Stimulated activated CD4-positive, alpha-beta T cell treated with anti-CD3 and anti-CD28 coated beads, Interleukin-1b, Interleukin-23, amount 100 ng/mL, for 4 hours (primary cell): ENCODE measurements at places on chromosomes 1 and 21.

DNA sequence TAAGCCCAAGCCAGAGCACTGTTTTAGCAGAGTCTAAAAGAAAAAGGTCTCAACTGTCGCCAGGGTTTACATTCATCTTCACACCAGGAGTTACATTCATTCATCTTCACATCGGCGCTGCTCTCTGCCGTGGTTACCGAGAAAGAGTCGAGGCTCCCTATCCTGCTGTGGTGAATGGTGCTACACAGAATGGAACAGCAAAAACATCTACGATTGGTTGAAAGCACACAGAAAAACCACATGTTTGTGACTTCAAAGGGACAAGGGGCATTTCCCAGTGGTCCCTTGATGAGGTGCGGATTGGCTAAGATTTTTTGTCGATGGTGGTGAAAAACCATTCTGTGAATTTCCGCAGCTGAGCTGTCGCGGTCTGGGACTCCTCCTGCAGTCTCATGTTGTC lies 231.1 kb downstream of the SIPA1L2 start:
- DNase-seq, result no peak

DNA sequence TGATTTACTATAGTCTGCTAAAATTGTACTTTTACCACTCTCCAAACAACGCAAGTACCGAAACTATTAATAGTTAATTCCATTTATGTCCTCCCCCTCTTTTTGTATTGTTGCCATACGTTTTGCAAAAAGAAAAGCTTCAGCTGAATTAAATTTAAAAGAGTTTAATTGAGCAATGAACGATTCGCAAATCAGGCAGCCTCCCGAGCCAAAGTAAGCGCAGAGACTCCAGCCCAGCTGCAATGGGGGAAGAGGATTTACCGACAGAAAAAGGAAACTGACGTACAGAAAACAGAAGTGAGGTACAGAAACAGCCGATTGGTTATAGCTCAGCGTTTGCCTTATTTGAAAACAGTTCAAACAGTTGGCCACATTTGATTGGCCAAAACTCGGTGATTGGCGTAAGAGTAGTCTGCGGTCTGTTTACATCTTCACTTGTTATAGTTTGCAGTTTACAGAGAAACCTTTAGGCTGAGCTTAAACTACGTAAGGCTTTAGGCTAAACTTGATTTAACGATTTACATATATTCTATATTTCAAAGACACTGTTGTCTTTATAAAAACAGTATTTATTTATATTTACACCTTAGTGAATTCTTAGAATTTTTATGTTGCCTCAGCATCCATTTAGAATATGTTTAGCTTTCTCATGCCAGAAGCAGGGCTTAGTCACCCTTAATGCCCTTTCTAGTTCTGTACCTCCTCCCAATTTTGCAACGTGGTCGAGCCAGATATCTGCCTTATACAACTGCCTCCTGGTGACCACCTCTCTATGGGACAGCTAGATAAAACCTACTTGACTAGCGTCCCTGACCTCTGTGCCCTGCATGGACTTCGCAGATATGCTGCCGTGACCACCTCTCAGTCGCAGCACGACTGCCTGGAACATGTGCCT lies 23.8 kb downstream of the CR1 start:
- no peak for DNase-seq

DNA sequence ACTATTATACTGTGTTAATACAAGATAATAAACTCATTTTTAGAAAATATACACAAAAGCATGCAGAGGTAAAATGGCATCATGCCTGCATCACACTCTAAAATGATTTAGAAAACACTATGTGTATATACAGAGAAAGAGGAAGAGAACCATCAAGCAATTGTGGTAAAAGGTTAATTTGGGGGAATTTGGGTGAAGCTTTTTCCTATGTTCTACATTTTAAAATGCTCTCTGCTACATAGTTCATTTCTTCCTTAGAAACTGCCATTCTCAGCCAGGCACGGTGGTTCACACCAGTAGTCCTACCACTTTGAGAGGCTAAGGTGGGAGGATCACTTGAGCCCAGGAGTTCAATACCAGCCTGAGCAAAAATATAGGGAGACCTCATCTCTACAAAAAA lies 44.1 kb downstream of the GON4L start:
- DNase-seq, result no peak

- no peak for DNase-seq
These were observed 13.7 kb downstream of the ENO1 start for GRCh38 chr1:8864713-8865344.

DNA sequence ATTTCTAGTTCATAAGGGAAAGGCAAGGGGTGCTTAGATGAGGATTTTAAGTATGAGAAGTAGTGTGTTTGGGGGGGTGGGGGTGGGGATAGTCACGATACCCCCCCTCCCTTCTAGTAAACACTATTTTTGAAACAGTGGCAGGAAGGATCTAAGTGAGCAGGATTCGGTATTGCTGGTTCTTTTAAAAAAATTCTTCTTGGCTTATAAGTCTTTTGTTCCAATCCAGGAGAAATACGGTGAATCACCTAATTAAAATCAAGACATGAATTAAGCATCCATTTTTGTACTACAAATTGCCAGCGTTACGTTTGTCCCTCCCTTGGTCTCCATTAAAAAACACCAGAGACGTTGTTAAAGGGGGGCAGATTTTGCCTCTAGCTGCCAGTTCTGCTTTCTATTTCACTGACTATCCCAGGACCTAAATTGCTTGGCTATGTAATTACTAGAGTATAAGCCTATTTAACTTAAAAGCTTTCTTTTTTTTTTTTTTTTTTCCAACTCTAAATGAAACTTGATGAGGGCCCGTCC lies 911 bp downstream of the LMO4 start:
- no peak for DNase-seq

GRCh38 chr21:45035477-45035848 lies 38.9 kb upstream of the ADARB1 start:
- no peak for DNase-seq

DNA sequence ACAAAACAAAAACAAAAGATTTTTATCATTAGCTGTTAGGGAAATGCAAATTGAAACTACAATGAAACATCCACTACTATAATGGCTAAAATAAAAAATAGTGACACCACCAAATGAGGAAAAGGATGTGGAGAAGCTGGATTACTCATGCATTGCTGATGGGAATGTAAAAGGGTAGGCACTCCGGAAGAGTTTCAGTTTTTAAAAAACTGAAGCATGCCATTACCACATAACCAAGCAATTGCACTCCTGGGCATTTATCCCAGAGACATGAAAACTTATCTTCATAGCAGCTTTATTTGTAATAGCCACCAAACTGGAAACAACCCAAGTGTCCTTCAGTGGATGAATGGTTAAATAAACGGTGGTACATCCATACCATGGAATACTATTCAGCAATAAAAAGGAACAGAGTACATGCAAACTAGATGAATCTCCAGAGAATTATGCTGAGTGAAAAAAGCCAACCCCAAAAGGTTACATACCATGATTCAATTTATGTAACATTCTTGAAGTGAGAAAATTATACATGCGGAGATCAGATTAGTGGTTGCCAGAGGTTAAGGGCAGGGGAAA lies 14.5 kb upstream of the CFAP298 start:
- DNase-seq, result no peak

DNA sequence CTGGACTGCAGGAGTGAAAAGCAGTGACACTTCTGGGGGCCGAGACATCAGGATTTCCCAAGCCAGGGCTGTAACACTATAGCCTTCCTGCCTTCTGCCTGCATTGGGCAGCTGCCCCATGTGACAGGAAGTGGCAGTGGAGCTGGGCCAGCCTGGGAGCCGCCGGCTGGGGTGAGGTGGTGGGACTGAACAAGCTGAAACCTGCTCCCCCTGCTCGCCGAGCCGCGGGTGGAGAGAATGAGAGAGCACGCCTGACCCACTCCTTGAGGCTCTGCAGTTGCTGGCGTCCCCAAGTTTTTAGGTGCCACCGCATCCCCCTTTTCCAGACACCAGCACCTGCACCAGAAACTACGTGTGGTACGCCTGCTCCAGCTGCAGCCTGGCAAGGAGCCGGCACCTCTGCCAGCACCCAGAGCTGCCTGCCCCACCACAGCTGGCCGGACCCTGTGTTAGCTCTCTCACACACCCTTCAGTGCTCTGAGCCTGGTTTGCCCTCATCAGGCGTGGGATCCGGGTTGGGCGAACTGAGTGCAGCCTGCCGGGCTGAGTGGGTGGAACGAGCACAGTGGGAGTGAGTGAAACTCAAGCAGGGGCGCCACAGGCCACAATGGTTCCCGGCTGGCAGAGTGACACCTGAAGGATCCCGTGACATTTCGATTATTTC lies 119.4 kb downstream of the AKT3 start:
- no peak for DNase-seq

DNA sequence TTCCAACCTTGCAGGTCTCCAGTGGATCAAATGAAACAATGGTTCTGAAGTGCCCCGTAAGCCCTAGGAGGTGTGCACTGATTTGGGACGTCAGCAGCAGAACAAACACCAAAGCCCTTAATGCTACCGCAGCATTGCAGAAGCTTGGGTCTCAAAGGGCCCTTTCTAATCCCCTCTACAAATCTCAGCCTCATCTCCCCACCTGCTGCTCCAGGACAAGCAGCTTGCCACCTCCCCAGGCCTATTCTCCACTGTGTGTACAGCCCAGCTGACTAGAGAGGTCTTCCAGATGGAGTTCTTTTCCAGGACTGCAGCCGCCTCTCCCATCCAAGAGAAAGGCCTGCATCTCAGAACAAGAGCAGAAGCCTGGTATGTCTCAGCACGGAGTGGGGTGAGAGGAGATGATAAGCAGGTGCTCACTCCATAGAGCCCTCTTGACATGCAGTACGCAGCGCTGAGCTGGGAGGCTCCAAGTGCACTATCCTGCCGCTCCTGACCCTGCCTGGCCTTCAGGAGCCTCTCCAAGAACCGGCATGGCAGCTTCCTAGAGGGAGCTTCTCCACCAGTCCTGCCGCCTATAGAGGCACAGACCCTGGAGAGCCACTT lies 46.3 kb downstream of the MRPL37 start:
- DNase-seq, result no peak

GRCh38 chr1:154962156-154962749 lies 671 bp upstream of the PYGO2 start:
- no peak for DNase-seq

DNA sequence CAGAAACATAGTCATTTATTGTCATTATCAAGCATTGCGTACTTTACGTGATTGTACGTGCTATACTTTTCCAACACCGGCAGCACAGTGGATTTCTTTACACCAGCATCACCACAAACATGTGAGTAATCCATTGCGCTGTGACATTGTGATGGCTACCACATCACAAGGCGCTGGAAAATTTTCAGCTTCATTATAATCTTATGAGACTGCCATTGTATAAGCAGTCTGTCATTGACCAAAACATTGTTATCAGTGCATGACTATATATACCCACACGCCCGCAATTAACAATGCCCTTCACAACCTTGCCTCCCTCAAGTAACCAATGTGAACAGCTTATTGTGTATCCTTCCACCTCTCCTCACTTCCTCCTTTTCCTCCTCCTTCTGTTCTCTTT lies 137.6 kb downstream of the ZZZ3 start:
- DNase-seq, result no peak

DNA sequence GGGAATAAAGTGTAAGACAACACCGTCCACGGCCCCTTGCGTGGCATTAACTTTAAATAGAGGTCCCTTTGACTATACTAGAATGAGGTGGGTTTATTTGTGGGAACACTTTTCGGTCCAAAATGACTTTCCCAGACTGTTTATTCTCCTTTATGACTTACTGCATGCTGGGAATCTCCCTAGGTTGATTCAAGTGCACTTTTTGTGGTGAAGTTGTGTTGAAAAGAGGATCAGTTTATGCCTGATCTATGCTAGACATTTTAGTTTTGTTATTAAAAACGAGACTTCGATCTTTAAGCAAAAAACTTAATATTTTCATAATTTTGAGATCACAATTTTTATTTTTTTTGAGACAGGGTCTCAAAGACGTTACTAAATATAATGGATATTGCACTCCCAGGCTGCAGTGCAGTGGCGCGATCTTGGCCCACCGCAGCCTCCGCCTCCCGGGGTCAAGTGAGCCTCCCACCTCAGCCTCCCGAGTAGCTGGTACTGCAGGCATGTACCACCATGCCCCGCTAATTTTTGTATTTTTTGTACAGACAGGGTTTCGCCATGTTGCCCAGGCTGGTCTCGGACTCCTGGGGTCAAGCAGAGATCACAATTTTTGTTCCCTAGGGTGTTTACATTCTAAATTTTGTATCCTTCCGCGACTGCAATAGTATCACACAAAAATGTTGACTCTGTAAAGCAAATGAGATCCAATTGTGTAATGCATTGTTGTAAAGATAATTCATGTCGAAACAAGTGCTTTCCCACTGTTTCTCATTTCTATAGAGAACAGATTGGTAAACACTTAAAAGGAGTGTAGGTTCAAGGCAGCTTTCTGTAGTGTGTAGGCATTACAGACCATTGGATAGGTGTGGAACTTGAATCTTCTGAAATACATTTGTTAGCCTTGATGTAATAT lies 1.6 kb downstream of the CDC42 start:
- no peak for DNase-seq

DNA sequence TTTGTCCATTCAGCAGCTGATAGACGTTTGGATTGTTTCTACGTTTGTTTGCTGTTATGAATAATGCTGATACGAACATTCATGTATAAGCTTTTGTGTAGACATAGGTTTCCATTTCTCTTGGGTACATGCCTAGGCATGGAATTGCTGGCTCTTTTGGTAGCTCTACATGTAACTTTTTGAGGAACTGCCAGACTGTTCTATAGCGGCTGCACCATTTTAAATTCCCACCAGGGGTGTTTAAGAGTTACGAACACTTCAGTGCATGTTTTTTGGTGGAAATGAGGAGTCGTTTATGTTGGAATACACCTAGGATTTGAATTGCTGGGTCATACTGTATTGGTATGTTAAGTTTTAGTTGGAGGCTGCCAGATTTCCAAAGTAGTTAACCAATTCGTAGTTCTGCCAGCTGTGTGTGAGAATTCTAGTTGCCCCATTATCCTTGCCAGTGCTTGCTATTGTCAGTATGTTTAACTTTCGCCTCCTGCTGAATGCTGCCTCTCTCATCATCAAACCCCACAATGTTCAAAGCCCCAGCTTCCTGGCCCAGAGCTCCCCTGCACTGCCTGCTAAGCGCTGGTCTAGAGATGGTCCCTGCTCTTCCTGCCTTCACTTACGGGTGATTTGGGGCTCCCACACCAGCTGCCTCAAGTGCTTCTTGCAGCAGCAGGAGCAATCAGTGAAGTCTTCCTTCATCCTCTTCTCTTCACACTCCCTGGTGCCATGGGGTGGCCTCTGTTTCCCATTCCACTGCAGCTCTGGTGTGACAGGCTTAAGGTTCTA lies 81.0 kb downstream of the MAN1C1 start:
- DNase-seq, result no peak

DNA sequence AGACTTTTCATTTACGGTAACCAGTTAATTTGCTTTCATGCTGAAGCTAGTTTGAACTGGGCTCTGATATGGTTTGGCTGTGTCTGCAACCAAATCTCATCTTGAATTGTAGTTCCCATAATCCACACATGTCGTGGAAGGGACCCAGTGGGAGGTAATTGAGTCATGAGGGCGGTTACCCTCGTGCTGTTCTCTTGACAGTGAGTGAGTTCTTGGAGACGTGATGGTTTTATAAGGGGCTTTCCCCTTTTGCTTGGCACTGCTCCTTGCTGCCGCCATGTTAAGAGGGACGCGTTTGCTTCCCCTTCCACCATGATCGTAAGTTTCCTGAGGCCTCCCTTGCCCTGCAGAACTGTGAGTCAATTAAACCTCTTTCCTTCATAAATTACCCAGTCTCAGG lies 10.3 kb upstream of the FHAD1 start:
- DNase-seq, result no peak

- DNase-seq, result no peak
These were observed 227 bp downstream of the NBL1 start for GRCh38 chr1:19644395-19644680.
